T follicular helper cell (primary cell): ENCODE measurements at places on chromosomes 12 and 14.

DNA sequence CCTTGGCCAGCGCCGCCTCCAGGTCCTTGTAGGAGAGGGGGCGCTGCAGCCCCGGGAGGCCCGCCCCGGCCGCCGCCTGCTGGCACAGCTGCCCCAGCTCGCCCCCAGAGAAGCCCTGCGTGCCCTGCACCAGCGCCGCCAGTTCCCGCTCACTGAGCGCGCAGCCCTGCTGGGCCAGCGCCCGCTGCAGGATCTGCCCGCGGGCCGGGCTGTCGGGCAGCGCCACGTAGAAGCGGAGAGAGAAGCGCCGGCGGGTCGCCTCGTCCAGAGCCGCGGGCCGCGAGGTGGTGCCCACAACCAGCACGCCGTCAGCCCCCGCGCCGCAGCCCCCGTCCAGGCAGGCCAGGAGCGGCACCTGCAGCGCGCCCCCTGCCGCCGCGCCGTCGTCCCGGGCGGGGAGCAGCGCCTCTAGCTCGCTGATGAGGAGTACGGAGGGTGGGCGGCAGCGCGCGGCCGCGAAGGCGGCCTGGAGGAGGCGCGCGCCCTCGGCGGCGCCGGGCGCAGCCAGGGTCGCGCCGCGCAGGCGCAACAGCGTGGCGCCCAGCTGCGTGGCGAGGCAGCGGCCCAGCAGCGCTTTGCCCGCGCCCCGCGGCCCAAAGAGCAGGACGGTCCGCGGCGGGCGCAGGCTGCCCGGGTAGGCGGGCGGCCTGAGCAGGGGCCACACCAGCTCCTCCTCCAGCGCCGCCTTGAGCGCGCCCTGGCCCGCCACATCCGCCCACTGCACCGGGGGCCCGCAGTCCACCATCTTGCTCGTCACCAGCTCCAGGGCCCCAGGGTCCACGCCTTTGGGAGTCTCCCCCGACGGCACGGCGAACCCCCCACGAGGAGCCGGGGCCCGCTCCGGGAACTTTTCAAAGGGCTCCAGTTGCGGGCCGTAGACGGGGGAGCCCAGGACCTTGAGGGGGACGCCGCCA, 27.7 kb downstream of the FIGNL2 start:
- DNase-seq = peak; percentile 67

DNA sequence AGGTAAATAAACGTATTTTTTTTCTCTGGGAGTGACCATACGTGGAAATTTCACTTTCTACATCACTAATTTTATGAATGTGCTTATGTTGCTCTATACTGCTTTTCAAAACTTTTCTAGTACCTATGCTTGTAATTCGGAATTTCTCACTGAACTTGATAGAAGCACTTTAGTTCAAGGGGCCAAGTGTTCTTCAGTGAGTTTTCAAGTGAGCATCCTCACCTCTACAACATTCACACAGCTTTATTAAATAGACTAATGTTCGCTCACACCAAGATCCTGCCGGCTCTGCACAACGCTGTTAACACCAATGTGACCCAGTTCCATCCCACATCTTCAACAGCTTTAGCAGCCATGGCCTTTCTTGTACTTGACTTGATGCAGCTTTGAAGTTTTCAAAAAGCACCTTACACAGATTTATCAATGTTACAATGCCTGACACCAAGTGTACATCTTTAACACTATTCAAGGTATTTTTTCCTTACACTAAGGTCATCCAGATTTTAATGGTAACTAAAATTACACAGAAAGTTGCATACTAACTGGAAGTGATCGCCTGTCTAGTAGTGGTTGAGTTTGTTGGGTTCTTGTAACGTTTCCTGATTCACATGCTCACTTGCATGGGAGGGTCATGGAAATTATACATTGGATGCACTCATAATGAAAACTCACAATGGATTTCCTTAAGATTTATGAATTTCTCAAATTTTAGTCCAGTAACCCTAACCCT, 4.5 kb downstream of the UBC start:
- DNase-seq = no peak

DNA sequence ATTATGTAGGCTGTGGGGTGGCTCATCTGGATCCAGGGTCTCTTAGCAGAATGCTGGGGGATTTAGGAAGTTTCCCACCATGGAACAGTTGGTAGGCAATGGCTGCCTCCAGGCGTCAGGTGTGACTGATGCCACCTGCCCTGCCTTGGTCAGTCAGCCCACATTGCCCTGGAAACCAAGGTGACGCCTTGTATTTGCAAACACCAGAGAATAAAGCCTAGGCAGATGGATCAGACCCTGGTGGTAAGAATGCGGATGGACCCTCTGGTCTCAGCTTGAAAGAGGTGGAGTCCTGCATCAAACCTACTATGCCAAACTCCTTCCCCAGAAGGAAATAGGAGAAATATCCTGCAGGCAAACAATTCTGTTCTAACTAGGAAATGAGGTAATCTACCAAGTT, 38.2 kb downstream of the NCKAP5L start:
- no peak for DNase-seq

DNA sequence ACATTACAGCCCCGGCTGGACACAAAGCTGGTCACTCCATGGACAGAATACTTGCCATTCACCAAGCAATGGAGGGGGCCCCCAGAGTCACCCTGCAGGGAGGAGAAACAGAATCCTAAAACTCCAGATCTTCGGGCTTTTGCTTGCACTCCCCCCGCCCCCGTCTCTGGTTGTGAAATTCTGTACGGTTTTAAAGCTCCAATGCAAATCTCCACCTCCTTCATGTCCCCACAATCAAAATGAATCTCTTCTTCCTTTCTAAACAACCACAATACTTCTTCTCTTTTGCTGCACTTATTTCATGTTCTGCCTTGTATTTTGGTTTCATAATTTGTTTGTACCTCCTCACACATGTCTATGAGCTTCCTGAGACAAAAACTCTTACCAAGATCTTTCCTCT, 5.8 kb upstream of the BIN2 start:
- no peak for DNase-seq

- no peak for DNase-seq
Measured at GRCh38 chr12:69254046-69254445, 14.7 kb downstream of the CPSF6 start.

DNA sequence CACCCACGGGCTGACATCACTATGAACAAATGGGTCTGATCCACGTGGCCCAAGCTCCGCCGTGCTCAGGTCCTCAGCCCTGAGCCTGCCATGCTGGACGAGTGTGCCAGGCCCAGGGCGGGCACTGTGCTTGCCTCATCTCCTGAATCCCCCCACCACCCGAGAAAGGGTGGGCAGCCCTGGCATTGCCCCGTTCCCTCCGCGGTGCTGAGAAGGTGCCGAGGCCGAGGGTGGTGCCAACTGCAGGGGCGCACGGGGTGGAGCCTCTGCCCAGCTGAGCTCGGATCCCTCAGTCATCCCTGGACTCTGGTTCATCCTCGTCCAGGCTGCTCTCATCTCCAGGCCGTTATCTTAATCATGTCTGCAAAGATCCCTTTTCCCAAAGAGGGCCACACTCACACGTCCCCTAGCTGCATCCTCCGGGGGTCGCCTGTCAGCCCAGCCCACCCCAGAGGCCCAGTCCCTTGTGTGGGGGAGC, 60.6 kb downstream of the NOC4L start:
- DNase-seq = no peak

GRCh38 chr14:96039633-96040311, 610 bp downstream of the C14orf132 start:
- DNase-seq = no peak

- peak; percentile 88 for DNase-seq
Measured at GRCh38 chr12:120904197-120904773, at the start of gene SPPL3. Gene SPPL3 (minus strand): TSS chr12:120904358. CDS start chr12:120903867, 491 bp downstream.

GRCh38 chr14:85934886-85935254, 404.9 kb downstream of the FLRT2 start:
- DNase-seq = no peak

- DNase-seq = no peak
Measured at GRCh38 chr12:12266389-12266872, 413 bp downstream of the LRP6 start.

- no peak for DNase-seq
Measured at GRCh38 chr12:1204581-1205121, 213.6 kb downstream of the ERC1 start.

DNA sequence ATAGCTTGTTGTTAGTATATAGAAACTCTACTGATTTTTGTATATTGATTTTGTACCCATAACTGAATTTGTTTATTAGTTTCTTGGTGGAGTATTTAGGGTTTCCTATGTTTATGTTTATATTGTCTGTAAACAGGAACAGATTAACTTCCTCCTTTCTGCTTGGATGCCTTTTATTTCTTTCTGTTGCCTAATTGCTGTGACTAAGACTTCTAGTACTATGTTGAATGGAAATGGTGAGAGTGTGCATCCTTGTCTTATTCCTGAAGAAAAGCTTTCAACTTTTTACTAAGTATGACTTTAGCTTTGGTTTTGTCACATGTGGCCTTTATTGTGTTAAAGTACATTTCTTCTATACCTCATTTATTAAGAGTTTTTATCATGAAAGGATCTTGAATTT, 20.9 kb downstream of the FBXW8 start:
- no peak for DNase-seq

- DNase-seq = no peak
Measured at GRCh38 chr14:91009501-91010152, 50.8 kb downstream of the RPS6KA5 start.

DNA sequence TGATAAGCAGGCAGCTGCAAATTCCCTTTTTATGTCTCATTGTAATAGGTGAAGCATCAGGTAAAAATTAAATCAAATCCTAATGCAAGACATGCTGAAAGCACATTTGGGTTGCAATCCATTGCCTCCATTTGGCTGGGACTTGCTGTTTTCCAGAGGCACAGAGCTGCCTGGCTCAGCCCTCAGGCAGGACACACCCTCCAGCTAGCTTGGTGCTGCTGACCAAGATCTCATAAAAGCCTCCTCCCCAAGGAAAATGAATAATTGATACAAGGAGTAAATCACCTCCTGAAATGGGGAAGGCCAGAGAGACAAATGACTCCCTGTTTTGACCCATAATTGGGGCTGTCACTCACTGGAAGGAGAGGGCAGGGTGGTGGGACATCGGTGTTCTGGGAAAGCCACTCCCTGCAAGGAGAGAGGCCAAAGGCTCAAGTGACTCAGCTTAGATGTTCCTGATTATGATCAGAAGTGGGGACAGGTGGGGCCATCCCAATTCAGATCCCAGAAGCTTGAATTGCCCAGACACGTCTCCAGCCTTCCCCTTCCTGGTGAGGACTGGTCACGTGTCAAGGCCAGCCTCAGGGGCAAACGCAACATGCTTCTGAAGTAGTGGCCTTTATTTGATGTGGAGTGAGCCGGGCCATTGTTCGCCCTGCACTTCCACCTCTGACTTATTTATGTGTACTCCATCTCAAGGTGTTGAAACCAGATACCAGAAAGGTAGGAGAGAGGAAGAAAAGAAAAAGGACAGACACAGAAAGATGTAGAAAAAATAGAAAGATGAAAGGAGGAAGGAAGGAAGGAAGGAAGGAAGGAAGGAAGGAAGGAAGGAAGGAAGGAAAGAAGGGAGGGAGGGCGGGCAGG, 773.7 kb downstream of the BCL11B start:
- no peak for DNase-seq

DNA sequence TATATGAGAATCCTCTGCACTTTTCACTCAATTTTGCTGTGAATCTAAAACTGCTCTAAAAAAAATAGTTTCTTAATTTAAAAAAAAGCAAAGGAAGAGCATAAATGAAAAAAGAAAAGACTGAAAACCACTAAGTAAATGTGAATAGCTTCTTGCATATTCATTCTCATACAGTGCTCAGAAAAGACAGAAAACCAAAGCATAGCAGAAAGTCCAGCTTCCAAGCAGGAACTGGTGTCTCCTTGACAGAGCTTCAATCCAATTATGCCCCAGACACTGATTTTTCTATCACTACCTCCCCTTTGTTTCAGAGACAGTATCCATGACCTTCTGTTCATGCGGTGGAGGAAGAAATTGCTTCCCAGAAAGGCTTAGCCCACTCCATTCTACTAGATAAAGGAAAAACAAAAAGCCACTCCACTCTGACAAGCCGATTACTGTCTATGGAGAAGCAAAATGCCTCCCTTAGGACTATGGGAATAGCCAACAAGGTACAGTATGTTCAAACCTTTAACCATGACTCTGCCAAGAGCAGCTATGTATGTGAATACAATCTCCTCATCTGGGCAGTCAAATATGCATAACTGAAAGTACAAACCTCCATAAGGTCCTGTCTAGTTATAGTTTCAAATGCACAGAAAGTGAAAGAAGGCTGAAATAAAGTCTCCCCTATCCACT, 40.6 kb downstream of the ATF7 start:
- no peak for DNase-seq

DNA sequence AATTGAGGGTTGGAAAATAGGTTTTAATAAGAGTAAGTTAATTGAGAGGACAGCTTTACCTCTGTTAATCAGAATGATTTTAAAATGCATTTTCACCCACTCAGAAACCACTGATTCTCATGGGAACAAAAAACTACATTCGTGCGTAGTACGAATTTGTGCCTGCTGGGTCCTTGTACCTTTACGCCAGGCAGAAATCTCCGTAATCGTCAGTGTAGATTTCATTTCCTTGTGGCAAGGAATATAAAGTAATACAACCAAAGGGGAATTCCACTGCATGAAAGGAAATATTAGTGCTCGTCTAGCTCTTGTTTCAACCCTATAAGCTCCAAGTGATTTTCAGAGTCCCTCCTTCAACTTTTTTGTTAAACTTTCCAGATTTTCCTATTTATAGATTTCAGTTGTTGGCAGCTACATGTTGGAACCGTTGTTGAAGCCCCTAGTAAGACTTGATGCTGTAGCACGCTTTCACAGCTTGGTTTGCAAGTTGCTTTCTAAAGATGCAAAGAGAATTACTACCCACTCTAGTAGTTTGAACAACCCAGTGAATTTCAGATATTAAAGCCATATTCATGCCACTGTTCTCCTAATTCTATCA, 90.6 kb downstream of the ETV6 start:
- no peak for DNase-seq

- no peak for DNase-seq
Measured at GRCh38 chr12:7787574-7788293, 1.5 kb upstream of the NANOG start.

DNA sequence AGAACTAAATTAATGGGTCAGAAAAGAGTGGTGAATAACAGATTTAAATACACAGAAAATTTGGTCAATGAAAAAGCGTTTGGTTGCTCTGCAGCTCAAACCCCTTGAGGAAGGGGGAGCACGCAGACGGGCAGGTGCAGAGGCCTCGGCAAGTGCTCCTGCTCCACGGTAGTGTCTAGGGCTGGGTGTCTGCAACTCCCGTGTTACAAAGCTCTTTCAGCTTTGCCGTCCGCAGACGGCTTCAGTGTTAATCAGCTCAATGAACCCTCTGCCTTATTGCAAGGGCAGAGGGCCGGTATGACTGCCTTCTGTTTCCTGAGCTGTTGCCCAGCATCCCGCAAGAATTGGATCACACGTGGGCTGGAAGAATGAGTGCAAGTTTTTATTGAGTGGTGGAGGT, 125.7 kb upstream of the TRHDE start:
- DNase-seq = no peak

- DNase-seq = no peak
Measured at GRCh38 chr12:41784957-41785356, 359.7 kb downstream of the GXYLT1 start.
